ENCODE measurements at places on chromosomes 6 and 20. TPM values are rescaled to one million over a fixed set of nuclear protein-coding genes. Genes with fewer than 3 reads are reported as not detected.

Gene PRRT1
- total RNA-seq = 1.8 TPM

Gene DHX35
- 7.5 TPM for total RNA-seq

Gene OTOR
- not detected for total RNA-seq

Gene HDDC2
- total RNA-seq = 39.4 TPM

Gene TDRD6
- total RNA-seq = not detected

Gene STX11
- total RNA-seq = not detected

Gene LRRC1
- 1.3 TPM for total RNA-seq

Gene C6orf58
- total RNA-seq = 0.15 TPM

Gene MRPL18
- 60.8 TPM for total RNA-seq

Gene TOX2
- 5.0 TPM for total RNA-seq

Gene ZC2HC1B
- total RNA-seq = not detected

Gene ZSWIM3
- total RNA-seq = 2.2 TPM

Gene ADGRF1
- total RNA-seq = not detected

Gene IYD
- not detected for total RNA-seq

Gene RRAGD
- total RNA-seq = 0.75 TPM

Gene GFRA4
- not detected for total RNA-seq

Gene SIRPA
- total RNA-seq = 21.4 TPM

Gene JAG1
- 36.5 TPM for total RNA-seq

Gene ATP6V1G2
- 2.1 TPM for total RNA-seq

Gene CST7
- not detected for total RNA-seq

Gene TMEM244
- not detected for total RNA-seq

Gene DNMT3B
- 0.37 TPM for total RNA-seq

Gene WFDC12
- not detected for total RNA-seq

Gene PHACTR1
- total RNA-seq = 1.9 TPM

Gene TRAPPC3L
- not detected for total RNA-seq

Gene HSPA1B
- 110 TPM for total RNA-seq

Gene SLC44A4
- not detected for total RNA-seq

Gene OR2J3
- not detected for total RNA-seq

Gene SLC35F1
- not detected for total RNA-seq

Gene GLP1R
- not detected for total RNA-seq

Gene BPIFB2
- total RNA-seq = not detected

Gene SLC22A7
- total RNA-seq = not detected

Gene NNAT
- total RNA-seq = not detected
